ENCODE measurements at places on chromosomes 11 and 22.

- no peak for DNase-seq
Observed at GRCh38 chr11:97622795-97623194, 1233.0 kb downstream of the JRKL start.

- no peak for DNase-seq
Observed at GRCh38 chr22:30078320-30079311, 1.6 kb upstream of the HORMAD2 start.

DNA sequence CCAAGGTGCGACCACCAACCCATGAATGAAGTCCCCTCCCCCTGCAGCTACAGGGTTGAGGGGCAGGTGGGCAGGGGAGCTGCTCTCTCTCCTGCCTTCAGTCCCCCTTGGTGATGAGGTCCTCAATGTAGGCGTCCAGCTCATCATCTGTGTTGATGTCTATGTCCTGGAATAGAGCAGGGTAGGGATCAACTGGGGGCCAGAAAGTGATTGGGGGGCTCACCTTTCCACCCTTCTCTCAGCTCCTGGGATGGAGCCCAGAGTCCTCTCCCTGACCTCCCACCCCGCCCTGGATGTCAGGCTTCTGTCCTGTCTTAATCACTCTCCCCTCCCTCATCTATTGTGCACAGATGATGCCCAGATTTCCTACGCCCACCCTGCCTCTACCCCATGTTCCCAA is 41.9 kb downstream of the MORC2 start:
- DNase-seq = peak; percentile 53

GRCh38 chr11:131099013-131099412 is 182.7 kb upstream of the SNX19 start:
- DNase-seq = no peak

DNA sequence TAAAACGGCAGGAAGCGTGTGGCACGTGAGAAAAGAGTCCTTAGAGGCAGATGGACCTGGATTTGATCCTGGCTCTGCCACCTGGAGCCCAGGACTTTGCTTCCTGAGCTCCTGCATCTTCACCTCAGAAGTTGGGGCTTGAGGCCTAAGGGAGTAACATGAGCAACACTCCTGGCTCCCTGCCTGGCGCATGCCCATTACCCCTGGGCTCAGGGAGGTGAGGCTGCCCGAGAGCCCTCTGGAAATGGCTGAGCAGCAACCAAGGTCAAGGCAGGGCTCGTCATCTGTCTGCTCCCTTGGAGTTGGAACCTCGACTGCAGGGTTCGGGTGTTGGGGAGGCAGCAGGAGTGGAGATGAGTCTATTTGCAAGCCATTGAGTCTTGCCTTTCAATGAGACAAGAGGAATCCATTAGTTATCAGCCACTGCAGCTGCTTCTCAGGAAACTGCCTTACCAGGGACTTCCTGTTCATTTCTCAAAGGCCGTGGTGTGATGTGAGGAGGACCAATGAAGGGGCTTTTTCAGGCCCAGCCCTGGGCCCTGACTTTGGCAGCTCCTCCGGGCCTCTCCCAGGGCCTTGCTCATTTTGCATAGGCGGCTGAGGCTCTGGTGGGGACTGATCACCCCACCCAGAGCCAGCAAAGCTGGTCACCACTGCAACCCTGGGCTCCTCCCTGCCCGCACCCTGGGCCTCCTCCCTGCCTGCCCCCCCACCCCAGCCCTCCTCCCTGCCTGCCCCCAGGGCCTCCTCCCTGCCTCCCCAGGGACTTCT is 6.4 kb downstream of the FADS2 start:
- no peak for DNase-seq

GRCh38 chr11:86952221-86952875 is 2.8 kb downstream of the FZD4 start:
- no peak for DNase-seq

GRCh38 chr11:26951809-26952515 is 42.0 kb upstream of the FIBIN start:
- peak; percentile 77 for DNase-seq

GRCh38 chr11:133509924-133510697 is 22.2 kb downstream of the OPCML start:
- DNase-seq = no peak

GRCh38 chr11:1139441-1140083 is 18.2 kb upstream of the MUC5AC start:
- no peak for DNase-seq

GRCh38 chr11:122864386-122865115 is 18.0 kb upstream of the JHY start:
- no peak for DNase-seq

DNA sequence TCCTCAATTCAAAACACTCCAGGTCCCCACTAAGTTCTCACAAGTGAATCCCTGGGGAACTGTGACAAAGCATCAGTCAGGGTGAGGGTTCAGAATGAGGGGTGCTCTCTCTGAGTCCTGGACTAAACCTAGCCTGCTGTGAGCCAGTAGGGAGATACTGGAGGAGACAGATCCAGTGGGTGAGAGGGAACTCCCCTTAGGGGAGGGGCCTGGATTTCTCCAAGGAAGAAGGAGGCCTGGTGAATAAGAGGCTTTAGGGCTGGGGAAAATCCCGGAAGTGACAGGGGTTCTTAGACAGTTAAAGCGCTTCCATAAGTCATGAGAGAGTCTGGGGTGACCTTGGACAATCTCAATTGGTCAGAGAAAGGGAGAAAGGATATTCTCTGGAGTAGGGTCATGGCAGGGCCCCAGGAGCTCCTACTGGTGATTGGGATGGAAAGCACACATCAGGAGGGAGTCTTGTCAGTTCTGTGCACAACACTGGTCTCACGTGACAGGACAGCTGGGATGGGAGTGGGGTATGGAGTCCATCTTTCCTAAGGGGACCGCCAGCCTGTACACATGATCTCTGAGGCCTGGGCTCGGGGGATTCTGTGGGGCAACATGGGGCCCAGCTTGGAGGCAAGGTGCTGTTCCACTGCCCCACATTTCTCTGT is 1.5 kb downstream of the TBC1D10A start:
- DNase-seq = peak; percentile 83

GRCh38 chr11:124763156-124763947 is 1.3 kb upstream of the ESAM start:
- DNase-seq = peak; percentile 86

Data from sigmoid colon (tissue), 7 donors.